NCI-H69 (cell line): ENCODE measurements at places on chromosomes 11 and 22.

GRCh38 chr11:18775492-18776292, 15.9 kb downstream of the PTPN5 start:
- peak; percentile 58 for DNase-seq

- DNase-seq: peak; percentile 56
Observed at GRCh38 chr22:20905415-20906386, 11.5 kb upstream of the CRKL start.

DNA sequence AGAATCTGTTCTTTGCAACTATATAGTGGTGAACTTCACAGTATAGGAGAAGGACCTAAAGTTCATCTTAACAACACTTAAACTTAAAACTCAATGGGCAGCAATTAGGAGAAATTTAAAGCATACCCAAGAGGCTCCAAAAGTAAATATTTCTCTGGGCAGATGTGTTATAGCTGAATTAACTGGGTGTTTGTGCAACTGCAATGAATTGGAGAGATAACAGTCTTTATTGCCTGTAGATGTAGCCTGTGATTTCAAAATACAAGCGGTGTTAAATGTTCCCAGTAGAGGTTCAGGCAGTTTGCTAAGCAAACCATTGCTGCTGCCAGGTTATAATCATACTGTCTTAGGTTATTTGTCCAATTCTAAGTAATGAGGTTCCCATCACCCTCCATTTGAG, 294.1 kb upstream of the MTNR1B start:
- DNase-seq: peak; percentile 89

- DNase-seq: no peak
Observed at GRCh38 chr11:77438487-77438886, 35.4 kb downstream of the PAK1 start.

DNA sequence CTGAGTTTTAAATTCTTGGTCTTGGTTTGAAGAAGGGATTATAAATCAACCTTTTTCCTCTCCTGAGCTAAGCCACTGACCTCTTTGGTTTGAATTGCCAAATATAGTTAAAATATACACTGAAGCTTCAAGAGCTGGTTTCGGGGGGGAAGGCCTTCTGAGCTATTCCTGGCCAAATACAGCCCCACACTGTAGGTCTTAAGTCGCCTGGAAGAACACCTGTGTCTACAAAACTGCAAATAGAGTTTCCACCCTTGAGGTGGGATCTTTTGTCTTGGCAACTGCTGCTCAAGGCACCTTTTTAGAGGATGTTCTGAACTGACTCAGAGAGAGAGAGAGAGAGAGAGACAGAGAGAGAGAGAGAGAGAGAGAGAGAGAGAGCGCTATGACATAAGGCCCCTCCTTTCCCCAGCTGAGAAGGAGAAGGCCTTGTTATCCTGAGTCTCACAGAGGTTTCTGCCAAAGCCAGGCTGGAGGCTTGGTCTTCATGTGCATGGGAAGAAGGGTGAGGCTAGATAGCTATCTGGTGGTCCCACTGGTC, 5.5 kb downstream of the ADM start:
- no peak for DNase-seq

GRCh38 chr11:10488121-10488933, 33.3 kb downstream of the AMPD3 start:
- peak; percentile 30 for DNase-seq

- no peak for DNase-seq
Observed at GRCh38 chr11:71063129-71063528, 189.2 kb downstream of the SHANK2 start.

- DNase-seq: no peak
Observed at GRCh38 chr11:69333879-69334278, 39.9 kb downstream of the MYEOV start.

GRCh38 chr11:132349811-132350733, 979.7 kb downstream of the NTM start:
- no peak for DNase-seq

DNA sequence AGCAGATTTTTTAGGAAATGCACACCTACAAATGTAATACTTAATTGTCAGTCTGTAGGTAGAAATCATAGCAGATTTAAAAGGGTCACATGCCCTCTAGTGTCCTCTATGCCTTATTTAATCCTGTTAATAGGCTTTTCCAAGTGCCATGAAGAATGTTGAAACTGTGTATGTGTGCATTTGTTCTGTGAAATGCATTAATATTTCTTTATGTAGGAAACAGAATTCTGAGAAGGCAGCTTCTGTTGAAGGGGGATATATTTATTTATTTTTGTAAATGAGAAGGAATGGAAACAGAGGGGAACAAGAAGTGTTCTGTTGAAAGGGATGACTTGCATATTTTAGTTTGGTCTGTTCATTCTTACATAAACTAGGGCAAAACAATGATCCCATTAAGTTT, 51.0 kb downstream of the SVIP start:
- DNase-seq: peak; percentile 65

GRCh38 chr11:130947889-130948288, 31.6 kb upstream of the SNX19 start:
- no peak for DNase-seq

DNA sequence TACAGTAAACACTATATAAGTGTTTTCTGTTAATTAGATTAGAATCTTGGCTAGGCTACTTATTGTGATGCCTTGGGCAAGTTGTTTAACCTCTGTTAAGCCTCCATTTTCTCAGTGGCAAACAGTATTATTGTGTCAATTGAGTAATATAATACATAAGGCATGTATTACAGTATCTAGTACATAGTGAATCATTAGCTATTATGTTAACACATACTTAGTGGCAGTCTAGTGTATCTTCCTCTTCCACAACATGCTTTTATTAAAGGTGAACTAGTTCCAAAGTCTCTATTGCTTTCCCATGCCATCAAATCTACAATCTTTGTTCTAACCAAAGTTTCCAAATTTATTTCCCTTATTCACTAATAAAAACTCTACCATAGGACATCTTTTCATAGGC, 200.9 kb downstream of the SOX6 start:
- DNase-seq: no peak

DNA sequence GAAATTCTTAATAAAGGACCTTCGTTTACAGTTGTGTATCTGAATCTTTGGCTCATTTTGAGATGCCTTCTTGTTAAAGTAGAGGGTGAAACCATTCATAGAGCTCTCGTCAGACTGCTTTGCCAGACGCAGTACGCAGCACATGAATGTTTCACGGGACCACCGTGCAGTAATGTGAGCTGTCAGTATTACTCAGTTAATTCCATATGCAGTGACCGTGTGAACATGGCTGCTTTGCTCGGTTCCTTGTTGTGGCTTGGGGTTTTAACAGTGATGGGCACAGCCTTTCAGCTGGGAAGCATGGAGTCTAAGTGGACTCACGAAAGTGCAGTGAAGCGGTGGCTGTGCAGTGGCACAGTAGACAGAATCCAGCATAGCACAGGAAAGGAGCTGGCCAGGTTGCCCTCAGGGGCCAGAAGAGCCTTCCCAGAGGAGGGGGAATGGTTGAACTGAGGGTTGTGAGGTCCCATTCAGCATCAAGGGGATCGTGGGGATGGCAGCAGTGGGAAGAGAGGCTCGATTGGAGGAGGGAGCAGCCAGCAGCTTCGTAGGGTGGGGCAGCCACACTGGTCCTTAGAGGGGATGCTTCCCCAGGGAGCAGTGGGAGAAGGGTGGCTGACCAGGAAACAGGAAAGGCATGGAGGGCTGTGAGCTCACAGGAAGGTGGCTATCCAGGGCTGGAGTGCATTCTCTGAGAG, 31.4 kb downstream of the PPFIA1 start:
- DNase-seq: no peak

- DNase-seq: no peak
Observed at GRCh38 chr11:119340335-119341221, at the start of gene C1QTNF5. TSS of gene C1QTNF5 (minus strand) at chr11:119340883. CDS start at chr11:119340397, 486 bp downstream.

DNA sequence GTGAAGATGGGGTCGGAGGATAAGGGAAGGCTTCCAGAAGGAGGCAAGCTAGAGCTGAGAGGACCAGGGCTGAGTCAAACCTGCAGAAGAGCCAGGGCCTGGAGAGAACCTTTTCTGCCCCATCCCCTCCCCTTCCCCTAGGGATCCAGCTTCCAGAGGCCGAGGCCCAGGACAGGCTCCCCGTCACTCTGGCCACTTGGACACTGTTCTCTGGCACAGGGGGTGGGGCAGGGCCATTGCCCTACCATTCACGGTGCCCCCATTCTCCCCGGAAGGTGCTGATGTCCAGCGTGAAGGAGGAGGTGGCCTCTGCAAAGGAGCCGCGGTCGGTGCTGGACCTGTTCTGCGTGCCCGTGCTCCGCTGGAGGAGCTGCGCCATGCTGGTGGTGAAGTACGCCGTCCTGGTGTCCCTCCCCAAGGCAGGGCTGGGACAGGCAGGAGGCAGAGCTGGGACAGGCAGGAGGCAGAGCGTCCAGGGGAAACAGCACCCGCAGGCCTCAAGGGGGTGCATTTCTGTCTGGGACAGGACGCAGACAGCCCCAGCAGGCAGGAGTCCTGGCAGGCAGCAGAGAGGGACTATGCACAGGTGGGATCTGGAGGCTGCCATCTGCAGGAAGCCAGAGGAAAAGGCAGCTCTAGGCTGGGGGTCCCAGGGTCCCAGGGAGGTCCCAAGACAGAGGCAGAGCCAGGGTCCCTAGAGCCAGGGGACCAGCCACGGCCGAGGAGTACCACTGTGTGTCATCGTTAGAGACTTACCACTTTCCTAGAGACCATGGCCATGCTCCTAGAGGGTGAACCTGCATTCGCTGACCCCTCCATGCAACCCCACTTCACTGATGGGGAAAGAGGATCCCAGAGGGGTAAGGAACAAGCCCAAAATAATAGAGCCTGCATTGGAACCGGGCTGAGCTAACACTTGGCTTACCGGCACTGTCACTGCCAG, 25.8 kb upstream of the SLC22A12 start:
- peak; percentile 6 for DNase-seq

DNA sequence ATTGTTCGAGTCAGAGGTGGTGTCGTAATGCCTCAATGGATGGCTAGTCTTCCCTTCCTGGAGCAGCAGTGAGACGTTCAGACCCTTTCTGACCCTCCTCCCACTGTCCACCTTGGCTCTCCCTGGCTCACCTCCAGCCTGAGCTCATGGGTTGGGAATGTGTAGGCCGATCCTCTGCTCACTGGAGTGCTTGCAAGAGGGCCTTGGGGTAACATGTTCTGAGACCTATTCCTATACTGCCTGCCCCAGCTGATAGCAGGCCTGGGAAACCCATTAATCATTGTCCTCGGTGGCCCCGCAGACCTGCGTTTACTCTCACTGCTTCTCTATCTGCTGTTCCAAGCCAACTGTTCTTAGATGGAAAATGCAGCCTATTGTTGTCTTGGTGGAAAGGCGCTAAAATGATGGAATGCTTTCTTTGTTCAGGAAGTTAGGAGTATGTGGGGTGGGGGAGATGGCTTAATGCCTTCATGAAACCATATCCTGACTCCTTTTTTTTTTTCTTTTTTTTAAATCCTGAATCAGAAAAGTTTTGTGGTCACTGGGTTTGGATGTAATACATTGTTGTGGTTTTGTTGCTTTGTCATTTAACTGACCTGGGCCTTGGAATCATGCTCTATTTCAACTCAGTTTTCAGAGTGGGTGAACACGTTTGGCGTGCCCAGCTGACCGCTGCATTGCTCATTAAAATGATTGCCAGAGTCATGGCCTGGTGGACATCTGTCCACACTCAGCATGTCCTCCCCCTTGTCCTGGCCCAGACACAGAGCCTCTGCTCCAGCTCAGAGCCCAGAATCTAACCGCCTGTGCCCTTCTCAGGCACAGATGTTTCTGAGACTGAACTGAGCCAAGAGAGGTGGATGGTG, 72.5 kb downstream of the MICAL2 start:
- DNase-seq: peak; percentile 69

GRCh38 chr11:31887180-31887579, 76.1 kb upstream of the PAX6 start:
- peak; percentile 53 for DNase-seq

- DNase-seq: no peak
Observed at GRCh38 chr11:1848640-1849430, 4.0 kb upstream of the LSP1 start.

DNA sequence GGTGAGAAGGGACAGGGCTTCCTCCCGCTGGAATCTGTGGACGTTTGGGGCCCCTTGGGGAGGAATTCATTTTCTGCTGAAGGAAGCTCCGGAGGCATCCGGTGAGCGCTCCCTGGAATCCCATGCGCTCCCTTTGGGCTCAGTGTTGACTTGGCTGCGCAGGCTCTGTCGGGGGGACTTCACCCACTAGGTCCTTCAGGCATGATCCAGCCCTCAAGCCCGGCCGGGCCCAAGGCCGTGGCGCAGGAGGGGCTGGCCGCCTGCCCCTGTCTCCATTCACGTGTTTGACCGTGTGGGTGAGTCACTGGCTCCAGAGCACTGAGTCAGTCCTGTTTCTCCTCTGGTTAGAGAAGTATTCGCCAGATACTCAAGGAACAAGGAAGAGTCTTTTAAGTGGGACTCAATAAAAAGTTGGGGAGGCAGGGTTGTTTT, 1.4 kb downstream of the CTTN start:
- DNase-seq: no peak

GRCh38 chr11:85619499-85619898, 7.6 kb downstream of the DLG2 start:
- DNase-seq: no peak

DNA sequence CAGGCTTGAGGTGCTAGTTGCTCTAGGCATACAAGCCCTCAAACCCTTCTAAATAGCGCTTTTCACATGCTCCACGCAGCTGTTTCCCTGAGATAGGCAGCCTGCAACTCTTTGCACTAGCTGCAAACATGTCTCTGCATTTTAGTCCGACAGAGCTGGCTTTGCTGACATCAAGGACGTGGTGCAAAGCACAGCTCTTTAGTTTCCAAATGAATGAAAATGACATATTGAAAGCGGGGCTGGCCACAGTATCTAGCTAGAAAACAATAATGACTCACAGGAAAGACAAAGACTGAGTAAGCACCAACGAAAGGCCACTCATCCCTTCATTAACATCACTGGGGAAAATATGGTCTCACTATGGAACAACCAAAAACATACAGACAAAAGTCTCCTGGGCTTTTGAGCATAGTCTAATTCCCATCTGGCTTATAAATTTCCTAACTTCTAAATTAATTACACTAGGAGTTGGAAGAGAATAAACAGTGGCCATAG, 15.3 kb upstream of the ZC3H12C start:
- DNase-seq: peak; percentile 50

DNA sequence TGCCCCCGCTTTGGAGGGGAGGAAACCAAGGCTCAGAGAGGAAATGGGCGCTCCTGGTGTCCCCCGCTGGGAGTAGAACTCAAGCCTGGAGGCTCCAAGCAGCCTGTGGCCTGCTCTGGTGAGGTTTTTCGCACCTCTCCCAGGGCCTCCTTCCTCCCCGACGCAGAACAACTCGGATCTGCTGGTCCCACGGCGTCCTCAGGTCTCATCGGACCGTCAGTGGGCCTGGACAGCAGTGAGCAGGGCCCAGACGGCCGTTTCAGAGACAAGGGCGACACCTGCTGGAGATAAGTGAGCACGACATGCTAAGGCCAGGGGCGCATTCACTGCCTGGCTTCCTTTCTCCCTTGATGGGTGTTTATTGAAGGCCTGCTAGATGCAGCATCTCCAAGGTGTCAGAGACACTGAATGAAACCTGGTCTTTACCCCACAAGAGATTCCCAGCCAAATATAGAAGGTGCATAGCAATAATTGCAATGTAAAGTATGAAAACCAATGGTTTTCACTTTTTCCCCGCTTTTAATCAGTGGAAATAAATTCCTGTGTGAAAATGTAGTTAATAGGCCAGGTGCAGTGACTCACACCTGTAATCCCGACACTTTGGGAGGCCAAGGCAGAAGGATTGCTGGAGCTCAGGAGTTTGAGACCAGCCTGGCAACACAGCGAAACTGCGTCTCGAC, 26.9 kb upstream of the CD82 start:
- DNase-seq: peak; percentile 75
